ENCODE measurements at places on chromosomes 1 and 21.

- no peak for DNase-seq
Measured at GRCh38 chr1:103274886-103275285, 166.6 kb upstream of the COL11A1 start.

DNA sequence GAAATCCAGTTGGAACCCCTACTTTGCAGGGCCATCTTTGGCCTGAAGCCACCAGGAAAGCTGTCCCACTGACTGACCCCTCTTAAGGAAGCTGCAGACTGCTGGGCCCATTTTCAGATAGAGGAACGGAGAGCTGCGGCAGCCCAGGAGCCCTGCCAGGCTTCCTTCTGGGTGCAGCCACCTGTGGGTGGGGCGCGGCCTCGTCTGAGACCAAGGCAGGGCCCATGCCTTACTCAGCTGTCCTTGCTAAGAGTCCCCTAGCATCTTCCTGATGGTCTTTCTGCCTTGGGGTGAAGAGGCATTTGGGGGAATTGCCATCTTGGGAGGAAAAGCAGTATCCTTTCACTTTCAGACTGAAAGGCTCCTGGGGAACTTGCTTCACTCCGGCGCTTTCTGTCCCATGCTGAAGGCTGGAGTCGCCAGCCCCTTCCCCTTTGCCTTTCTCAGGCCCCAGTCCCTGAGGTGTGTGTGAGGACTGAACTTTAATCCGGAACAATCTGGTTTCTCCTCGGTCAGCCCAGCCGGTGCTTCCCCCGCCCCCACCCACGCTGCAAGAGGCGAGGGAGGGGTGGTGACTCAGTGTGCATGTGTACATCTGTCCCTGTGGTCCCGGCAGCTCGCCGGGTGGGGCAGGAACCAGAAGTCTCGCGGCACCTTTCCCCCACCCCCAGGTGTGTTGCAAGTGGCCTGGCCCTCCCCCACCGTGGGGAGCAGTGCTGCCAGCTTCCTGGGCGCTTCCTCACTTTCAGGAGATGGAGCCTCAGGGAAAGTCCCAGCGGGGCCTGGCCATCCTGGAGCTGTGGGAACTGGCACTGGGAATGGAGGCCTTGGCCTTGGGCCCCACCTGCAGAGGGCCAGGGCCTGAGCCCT, 5.1 kb downstream of the ZC3H12A start:
- DNase-seq = no peak

DNA sequence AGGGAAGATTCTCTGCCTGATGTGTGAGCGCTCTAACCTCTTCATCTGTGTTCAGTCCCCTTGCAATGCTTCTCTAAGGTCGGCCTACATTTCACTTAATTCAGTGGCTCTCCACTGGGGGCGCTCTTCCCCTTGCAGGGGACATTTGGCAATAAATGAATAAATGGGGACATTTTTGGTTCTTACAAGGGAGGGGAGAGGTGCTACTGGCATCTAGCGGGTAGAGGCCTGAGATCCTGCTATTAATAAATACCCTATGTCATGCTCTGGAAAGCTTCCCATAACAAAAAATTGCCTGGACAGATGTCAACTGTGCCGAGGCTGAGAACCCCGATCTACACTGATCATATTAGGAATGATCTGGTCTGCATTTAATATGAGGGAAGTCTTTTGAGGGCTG, 25.9 kb upstream of the DNAJC11 start:
- peak; percentile 25 for DNase-seq

DNA sequence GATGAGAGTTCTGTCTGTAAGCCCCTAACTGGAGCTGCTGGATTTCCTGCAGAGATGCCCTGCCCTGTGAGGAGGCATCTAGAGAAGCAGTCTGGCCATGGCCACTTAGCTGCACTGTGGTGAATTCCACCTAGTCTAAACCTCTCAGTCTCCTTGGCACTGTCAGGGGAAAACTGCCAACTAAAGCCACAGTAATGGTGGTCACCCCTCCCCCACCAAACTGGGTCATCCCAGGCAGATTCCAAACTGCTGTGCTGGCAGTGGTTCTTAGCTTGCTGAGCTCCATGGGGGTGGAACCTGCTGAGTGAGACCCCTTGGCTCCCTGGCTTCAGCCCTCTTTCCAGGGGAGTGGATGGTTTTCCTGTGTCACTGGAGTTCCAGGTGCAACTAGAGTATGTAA, 740.6 kb downstream of the RWDD3 start:
- no peak for DNase-seq

GRCh38 chr1:156143765-156144489, 9.5 kb upstream of the SEMA4A start:
- no peak for DNase-seq

DNA sequence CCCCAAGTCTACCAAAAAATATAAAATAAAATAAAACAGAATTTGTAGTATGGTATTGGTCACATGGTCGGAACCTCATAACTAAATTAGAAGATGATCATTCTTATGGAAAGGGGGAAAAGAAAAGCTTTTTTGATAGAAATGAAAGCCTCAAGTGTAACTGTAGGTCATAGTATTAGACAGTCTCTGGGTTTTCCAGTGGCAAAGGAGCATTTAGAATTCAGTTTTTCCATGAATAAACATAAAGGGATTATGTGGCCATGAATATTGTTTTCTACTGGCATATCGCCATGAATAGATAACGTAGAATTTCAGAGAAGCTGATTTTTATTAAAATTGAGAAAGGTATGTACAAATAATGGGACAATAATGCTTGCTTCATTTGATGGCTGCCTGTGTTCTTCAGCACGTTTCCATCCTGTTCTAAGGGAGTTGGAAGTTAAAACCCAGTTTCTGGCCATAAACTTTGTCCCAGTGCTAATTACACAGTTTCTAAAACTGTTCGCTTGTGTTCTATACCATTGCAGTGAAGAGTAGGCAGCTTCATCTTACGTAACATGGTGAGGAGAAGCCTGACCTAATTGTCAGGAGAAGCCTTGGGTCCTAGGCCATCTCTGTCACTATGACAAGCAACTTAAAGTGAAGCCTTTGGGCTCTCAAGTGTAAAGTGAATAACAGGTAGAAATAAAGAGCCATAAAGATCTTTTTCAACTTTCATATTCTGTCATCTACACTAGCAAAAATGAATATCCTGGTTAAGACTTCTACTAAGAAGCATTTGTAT, 70.5 kb upstream of the PGD start:
- no peak for DNase-seq

DNA sequence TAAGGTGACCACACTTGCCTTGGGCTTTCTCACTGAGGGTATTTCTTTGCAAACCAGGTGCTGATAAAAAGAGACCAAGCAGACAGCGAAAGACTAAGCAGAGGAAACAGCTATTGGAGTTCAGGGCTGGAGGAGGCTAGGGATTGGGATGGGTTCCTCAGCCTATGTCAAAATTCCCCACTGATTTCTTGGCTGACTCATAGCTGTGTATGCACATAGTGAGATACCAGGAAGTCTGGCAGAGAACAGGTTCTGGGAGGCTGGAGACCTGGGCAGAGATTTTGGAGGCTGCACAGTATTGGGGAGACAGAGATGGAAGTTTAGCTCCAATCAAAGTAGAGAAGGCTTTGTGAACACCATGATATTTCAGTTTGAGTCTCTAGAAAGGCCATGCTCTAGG, 25.3 kb downstream of the YARS1 start:
- no peak for DNase-seq

DNA sequence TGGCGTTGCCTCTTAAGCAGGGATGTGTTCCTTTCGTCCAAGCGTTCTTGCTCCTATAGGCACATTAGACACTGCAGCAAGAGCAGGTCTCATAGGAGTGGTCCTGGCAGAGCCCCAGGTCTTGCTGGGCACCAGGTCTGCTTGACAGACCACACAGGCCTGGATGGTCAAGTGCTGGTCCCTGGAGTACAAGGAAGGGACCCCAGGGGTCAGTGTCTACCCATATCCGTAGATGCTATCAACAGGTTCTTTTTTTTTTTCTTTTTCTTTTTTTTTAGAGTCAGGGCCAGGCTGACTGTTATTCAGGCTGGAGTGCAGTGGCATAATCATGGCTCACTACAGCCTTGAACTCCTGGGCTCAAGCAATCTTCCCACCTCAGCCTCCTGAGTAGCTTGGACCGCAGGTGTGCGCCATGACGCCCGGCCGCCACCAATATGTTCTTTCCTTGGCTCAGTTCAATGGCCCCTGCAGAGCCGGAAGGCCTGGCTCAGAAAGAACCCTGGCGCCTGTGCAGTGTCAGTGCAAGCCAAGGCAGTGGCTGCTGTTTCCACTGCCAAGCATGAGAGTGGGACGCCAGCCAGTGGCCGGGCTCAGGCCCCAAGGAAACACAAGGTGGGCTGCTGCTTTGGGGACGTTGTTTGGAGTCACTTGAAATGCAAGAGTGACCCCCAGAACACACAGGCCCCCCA, 10.0 kb upstream of the TNFRSF8 start:
- no peak for DNase-seq

- DNase-seq = no peak
Measured at GRCh38 chr1:19397217-19397945, 85.3 kb downstream of the SLC66A1 start.

GRCh38 chr1:219401724-219402625, 210.9 kb downstream of the ZC3H11B start:
- DNase-seq = no peak

DNA sequence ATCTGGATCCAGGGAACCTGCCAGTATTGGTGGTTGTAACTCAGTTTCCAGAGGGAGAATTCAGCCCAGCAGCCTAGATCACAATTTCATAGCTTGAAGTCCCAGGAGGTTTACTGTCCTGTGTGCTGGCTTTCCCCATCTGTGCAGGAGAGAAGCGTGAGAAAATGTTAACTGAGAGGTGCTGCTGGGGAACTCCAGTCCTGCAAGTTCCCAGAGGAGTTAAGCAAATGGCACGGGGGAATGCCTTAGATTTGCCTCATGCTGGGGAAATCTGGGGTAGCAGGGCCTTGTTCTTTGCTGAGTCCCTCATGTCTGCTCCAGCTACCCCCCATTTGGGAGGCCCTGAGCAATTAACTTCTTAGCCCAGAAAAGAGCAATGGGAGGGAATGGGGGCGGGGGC, 25.1 kb upstream of the SLAMF6 start:
- DNase-seq = no peak

DNA sequence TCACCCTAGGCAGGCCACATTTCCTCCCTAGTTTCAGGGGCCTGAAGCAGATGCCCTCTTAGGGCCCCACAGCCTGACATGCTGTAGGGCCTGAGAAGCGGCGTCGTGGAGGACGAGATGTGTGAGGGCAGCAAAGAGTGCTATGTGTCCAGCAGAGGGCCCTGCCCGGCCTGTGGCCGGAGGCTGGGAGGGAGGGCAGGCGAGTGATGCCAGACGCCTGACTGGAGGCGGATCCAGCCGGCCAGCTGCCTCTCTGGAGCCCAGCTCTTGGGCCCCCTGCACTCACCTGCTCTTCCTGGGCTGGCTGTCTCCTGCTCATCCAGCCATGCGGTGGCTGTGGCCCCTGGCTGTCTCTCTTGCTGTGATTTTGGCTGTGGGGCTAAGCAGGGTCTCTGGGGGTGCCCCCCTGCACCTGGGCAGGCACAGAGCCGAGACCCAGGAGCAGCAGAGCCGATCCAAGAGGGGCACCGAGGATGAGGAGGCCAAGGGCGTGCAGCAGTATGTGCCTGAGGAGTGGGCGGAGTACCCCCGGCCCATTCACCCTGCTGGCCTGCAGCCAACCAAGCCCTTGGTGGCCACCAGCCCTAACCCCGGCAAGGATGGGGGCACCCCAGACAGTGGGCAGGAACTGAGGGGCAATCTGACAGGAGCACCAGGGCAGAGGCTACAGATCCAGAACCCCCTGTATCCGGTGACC, at the start of gene GPR37L1:
Gene GPR37L1 (plus strand): TSS at position 279 of the 697 bp plus-strand sequence. CDS start 47 bp downstream, at position 326.
- DNase-seq = no peak

DNA sequence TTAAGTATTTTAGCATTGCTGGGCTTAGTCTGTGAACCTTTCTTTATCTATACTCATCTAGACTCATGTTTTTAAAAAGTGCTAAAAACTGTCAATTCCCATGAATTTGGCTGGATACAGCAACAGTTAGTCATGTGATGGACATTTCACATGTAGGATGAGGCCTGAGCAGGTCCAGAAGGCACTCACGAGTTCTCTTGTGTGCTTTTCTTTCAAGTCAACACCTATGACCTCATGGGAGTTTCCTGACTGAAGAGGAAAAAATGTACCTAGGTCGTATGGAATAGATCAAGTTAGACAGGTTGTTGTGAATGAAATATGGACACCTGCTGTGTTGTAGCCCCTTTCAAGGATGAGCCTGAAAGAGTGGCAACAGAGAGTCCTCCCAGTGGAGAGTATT, 394.2 kb downstream of the DUSP10 start:
- DNase-seq = no peak

DNA sequence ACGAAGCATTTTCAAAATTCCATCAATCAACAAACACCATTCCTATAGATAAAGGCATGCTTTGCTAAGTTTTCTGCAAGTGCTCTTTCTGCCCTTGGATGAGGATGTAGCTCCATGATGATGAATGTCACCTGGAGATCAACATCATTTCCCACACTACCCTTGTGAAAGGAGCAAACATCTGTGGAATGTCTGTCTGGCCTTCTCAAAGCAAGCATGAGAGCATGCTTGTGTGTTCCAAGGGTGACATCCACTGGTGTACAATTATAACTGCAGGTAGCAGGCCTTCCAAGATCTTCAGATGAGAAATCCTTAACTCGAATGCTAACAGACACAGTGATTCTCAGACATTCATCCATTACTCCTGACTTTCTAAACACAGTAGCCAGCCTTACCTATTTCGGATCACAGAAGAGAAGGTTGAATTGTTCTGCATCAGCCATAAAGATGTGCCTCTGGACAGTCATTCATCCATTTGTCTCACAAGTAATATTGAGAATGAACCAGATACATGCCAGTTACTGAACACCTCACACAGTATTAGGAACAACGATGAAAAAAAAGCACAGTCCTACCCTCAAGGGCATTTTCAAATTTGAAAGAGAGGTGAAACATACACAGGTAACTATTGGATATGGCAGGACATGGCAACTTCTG, 162.4 kb downstream of the TPR start:
- no peak for DNase-seq

DNA sequence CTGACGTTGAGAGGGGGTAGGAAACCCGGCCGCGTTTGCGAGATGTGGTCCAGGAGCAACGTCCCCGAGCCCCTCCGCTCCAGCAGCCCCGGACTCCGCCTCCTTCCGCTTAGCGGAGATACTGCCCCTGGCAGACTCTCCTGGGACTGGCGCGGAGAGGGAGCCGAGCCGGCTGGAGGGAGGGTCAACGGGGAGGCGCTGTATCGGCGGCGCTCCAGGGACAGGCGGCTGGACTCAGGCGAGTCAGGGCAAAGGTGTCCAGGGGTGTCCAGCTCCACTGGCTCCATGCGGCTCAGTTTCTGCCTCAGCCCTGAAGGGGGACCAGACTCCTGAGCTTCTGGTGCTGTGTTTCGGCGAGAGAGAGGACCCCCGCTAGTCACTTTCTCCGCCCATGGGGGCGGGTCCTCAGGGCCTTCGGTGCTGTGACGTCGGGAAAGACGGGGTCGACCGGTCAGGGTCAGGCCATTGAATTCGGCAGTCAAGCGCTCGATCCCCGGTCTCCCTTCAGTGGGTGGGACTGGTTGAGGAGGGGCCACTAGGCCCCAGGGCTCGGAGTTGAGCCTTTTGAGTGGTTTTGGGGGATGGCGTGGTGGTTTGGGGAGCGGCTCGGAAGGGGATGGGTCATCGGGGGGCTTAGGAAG, 2.8 kb upstream of the LIX1L start:
- no peak for DNase-seq

DNA sequence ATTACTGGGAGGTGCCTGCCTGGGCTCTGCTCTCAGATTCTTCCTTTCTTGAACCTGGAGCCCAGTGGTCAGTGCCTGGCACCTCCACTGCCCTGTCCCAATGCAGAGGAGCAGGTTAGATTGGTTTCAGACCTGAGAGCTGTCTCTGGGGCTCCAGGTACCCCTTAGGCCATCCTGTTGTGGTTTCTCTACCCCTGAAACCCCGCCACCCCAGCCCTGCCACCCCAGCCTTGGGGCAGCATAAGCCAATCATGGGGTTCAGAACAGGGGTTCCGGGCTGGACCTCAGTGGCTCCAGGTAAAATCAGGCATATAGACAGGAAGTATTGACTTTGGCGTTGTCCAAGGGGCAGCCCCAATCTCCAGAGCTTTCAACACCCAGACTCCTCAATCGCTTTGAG, 3.2 kb upstream of the SLC6A9 start:
- no peak for DNase-seq

Data from stimulated activated CD8-positive, alpha-beta memory T cell treated with anti-CD3 and anti-CD28 coated beads, Interleukin-4, amount 100 ng/mL, for 1 hour (primary cell).